Activated CD4-positive, alpha-beta T cell treated with anti-CD3 and anti-CD28 coated beads, Interleukin-2, amount 10 ng/mL, durations not matched to agents 7 days and 5 days (primary cell): ENCODE measurements at places on chromosomes 1 and 21. TPM values are rescaled to one million over a fixed set of nuclear protein-coding genes. Genes with fewer than 3 reads are reported as not detected.

Gene TMEM269
- 0.25 TPM for total RNA-seq

Gene IL12RB2
- total RNA-seq: 29.3 TPM

Gene MYOC
- not detected for total RNA-seq

Gene IL6R
- 9.1 TPM for total RNA-seq

Gene PCP4L1
- not detected for total RNA-seq

Gene RNF186
- total RNA-seq: not detected
